ENCODE measurements at places on chromosomes 5 and 9. TPM values are rescaled to one million over a fixed set of nuclear protein-coding genes. Genes with fewer than 3 reads are reported as not detected.

- DNase-seq = no peak
Measured at GRCh38 chr5:53481159-53481886, 894 bp downstream of the FST start.

- no peak for DNase-seq
Measured at GRCh38 chr5:176675676-176676360, 28.5 kb downstream of the TSPAN17 start.

- DNase-seq = no peak
Measured at GRCh38 chr5:179345433-179346321, at the start of gene ADAMTS2. TSS of gene ADAMTS2 (minus strand) at chr5:179345461. CDS start at chr5:179345328, 133 bp downstream.

The DAB2IP gene
- polyA plus RNA-seq = 20.5 TPM

The ENTPD8 gene
- polyA plus RNA-seq = not detected
